ENCODE measurements at places on chromosomes 6 and 20.

DNA sequence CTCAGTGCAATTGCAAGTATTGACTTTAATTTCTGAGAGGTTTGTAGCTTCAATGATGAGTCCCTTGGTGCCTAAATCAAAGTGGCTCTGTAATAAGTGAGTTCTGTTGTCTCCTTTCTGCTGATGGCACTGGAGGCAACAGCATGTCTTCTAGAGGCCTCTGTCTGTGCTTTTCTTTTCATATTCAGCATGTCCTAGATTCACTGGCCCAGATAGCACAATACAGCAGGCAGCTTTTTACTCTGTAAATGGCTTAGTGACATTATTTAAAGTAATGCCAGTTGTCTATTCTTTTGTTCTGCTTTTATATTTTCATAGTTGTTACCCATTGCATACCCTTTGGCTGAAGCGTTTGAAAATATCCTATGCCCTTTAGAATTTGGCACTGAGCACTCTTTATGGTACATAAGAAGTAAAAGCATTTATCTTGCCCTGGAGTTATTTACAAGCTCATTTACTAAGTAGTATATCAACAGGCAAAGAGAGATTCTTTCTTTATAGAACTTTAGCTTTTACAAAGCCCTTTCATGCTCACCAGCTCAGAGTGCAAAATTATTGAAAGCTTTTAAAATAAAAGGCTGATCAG lies 271.5 kb upstream of the KCNQ5 start:
- DNase-seq = no peak

DNA sequence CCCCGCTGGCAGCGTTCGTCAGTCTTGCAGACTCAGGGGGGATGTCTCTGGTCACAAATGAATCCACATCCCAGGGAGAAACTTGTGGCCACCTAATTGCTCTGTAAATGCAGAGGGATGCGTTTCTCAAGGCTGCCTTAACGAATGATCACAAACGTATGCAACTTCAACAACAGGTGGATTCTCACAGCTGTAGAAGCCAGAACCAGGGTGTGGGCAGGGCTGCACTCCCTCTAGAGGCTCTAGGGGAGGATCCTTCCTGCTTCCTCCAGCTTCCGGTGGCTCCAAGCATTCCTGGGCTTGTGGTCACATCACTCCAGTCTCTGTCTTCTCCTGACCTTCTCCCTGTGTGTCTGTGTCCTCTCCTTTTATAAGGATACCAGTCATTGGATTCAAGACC lies 3.3 kb upstream of the TAF4 start:
- DNase-seq = no peak

- DNase-seq = no peak
Measured at GRCh38 chr6:166586424-166587156, at the start of gene RAMACL. TSS of gene RAMACL (minus strand) at chr6:166586678. CDS start at chr6:166586477, 201 bp downstream.

GRCh38 chr6:35311390-35312075 lies 13.9 kb downstream of the DEF6 start:
- DNase-seq = peak; percentile 50

GRCh38 chr6:46221222-46221793 lies 50.5 kb upstream of the ENPP5 start:
- no peak for DNase-seq

- DNase-seq = no peak
Measured at GRCh38 chr6:49300911-49301310, 162.1 kb downstream of the MMUT start.

- no peak for DNase-seq
Measured at GRCh38 chr6:34155471-34156300, 9.8 kb upstream of the GRM4 start.

DNA sequence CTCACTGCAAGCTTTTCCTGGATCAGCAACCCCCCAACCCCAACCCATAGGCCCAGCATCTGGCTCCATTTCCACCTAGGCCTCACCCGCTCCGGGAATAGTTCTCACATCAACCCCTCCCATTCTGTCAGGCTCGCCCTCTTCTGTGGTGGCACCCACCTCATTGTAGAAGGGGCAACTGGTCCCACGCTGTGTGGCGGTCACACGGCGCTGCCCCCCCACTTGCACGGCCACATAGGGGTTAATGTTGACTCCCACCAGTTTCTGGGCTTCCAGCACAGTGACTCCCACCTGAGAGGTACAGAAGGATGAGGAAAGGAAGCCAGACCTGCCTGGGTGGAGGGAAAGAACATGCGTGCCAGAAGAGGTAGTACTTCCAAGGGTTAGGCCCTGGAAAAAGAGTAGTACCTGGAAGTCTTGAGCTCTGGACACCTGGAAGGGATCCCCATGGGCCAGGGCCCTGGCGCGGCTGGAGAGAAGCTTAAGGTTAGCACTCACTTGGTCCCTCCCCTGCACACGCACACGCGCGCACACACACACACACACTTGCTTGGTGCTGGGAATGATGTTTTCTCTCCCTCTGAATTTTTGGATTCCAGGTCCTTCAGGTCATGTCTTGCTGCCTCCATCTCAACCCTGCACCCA lies 12.7 kb upstream of the SPAG4 start:
- no peak for DNase-seq

GRCh38 chr6:83883240-83883639 lies 23.8 kb downstream of the CYB5R4 start:
- no peak for DNase-seq

- DNase-seq = no peak
Measured at GRCh38 chr6:89045576-89045975, 35.0 kb upstream of the PNRC1 start.

GRCh38 chr6:117265410-117266256 lies at the start of gene VGLL2:
TSS of gene VGLL2 (plus strand) at chr6:117265558. CDS start at chr6:117265764, 206 bp downstream.
- no peak for DNase-seq

DNA sequence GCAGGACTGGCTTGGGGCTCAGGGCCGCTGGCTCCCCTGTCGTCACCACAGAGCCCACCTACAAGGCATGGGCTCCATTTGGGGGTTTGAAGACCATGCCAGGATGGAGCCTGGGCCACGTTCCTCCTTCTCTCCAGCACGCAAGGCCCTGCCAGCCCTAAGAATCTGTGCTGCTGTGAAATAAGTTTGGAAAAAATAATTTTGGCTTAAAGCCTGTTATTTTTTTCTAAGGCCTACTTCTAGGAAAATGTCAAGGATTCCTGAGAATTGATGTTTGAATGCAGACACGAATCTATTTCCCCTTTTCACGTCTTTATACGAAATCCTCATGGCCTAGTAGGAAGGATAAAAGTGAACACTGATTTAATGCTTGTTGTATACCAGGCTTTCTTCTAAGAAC lies 107.5 kb downstream of the LRFN2 start:
- no peak for DNase-seq

DNA sequence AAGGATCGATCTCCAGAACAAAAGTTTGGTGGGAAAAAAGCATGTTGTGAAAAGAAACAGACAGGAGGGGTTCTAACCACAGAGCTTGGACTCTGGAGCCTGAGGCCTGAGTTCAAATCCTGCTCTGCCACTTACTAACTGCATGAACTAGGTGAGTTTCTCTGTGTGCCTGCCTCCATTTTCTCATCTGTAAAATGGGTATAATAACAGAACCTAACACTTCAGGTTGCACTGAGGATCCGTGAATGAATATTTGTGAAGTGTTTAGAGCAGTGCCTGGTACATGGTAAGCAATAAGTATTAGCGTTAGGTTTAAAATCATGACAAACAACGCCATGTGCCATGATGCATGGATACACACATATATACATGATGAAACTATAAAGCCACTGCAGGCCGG lies 36.6 kb downstream of the TTLL9 start:
- no peak for DNase-seq

DNA sequence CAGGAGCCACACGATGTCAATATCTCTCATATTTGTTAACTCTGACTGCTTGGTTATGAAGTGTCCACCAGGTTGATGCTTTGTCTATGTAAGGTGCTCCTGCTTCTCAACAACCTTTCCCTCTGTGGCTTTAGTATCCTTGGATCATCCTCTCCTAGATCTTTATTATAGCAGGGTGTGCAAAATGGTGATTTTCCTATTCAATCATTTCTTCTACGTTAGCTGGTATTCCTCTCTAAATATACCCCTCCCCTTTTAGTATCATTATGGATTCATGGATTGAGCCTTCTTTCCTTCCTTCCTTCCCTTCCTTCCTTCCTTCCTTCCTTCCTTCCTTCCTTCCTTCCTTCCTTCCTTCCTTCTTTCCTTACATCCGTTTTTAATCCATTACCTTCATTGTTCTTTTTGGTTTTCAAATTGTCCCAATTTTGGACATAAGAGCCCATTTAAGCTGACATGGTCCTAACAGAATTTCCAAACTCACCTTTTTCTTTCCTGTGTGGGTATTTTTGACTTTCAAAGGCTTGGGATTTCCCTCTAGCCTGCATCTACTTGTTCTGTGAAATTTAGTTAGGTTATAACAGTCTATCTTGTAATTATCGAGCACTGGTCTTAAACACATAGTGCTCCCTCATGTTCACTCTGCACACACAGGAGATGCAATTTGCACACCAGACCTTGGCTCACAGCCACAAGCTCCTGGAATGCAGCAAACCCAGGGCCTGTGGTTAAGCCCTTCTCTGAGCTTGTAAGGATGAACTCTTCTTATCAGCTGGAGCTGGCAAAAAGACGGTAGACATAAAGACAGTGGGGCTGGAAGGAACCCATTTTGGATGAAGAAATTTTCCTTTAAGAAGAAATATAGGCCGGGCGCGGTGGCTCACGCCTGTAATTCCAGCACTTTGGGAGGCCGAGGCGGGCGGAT lies 109.9 kb downstream of the SLC24A3 start:
- DNase-seq = no peak

DNA sequence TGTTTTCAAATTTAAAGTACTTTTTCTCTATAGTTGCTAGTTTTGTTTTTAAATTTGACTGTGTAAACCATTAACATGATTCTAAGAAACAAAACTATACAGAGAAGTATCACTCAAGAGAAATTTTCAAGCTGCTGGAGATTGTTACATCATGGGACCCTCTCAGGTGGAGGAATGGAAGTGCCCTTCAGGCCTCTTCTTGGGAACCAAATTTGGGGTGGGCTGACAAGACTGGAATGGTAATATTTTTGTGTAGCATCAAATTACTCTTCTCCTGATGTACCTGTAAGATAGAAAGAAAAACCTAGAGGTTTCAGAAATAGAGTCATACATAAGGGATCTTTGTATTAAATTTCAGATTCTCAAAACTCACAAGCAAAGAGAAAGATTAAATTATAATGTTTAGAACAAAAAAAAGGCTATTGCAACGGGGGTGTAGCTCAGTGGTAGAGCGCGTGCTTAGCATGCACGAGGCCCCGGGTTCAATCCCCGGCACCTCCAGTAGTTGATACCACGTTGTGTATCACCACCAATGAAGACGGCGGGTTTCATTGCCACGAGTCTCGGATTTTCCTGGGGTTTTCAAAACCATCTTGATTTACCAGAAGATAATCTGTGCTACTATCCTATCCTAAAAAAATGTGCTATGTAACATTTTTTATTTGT lies 193.7 kb downstream of the GPX5 start:
- no peak for DNase-seq

GRCh38 chr6:63437058-63437457 lies 117.3 kb upstream of the LGSN start:
- DNase-seq = no peak

DNA sequence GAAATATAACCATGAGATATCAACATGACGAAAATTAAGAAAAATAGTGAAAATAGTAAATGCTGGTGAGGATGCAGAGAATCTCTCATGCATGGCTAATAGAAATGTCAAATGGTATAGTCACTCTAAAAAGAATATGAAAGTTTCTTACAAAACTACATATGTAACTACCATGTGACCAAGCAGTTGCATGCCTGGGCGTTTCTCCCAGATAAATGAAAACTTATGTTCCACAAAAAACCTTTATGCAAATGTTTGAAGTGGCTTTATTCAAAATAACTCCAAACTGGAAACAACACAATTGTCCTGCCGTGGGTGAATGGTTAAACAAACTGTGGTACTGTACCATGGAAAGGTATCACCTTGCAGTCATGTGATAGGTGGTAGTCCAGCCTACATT lies 112.4 kb downstream of the HDGFL1 start:
- DNase-seq = no peak

GRCh38 chr6:135254471-135254870 lies 73.4 kb downstream of the MYB start:
- no peak for DNase-seq

DNA sequence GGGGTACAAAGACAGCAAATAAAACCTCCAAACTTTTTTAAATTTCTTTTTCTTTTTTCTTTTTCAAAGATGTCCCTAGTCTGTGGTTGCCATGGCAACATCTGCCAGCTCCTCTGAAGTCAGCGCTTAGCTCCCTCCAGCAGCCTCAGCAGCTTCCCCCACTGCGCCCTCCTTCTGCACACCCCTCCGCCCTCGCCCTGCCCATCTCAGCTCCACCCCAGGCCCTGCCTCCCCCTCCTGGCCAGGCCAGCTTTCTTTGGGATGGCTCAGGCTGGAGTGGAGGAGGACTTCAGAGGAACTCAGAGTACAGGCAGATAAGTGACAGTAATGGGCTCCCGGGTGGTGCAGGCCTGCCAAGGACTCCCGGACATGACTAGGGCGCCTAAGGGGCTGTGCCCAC lies 104.6 kb downstream of the LRFN2 start:
- DNase-seq = no peak

- DNase-seq = no peak
Measured at GRCh38 chr6:92757925-92758324, 661.4 kb downstream of the EPHA7 start.

- DNase-seq = no peak
Measured at GRCh38 chr20:20702330-20703245, 9.9 kb downstream of the RALGAPA2 start.

DNA sequence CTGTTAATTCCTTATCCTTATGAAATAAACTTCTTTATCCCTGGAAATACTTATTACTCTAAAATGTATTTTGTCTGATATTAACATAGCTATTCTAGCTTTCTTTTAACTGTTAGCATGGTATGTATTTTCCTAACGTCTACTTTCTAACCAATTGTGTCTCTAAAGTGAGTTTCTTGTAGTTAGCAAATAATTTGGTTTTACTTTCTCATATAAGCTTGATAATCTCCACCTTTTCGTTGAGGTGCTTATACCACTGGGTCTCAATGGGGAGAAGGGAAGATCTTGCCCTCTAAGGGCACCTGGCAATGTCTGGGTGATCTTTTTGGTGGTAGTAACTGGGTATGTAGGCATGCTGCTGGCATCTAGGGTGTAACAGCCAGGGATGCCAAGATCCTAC lies 25.7 kb downstream of the ZNF334 start:
- DNase-seq = no peak

GRCh38 chr6:26436018-26436417 lies 4.3 kb upstream of the BTN3A3 start:
- no peak for DNase-seq

- DNase-seq = no peak
Measured at GRCh38 chr20:38198238-38198861, 33.3 kb upstream of the TGM2 start.

GRCh38 chr6:119347466-119348095 lies 2.0 kb downstream of the MAN1A1 start:
- DNase-seq = peak; percentile 34

All from stimulated activated CD4-positive, alpha-beta T cell treated with anti-CD3 and anti-CD28 coated beads, Interleukin-2, amount 100 ng/mL, for 24 hours (primary cell).